MCF 10A (cell line): ENCODE measurements at places on chromosomes 4 and X. TPM values are rescaled to one million over a fixed set of nuclear protein-coding genes. Genes with fewer than 3 reads are reported as not detected.
A peak's percentile ranks its signal among the peaks of the same experiment; 100 is the strongest.

DNA sequence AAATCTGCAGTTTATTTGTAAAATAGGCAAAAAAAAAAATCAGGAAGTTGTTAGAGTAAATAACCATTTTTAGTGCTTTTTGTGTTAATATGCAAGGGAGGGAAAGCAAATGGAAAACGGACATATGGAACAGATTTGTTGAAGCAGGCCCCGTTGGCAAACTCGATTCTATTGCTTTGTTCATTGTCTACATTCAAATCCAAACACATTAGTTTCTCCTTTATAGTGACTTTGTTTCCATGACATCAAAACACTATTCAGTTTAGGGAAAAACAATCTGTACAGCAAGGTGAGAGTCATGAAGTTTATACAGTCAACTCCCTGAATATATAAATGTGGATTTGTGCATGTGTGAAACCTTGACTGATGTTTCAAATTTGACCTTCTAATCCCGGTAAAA, 142.2 kb downstream of the FAM47A start:
- no peak for DNase-seq

Gene ZNF732
- 0.47 and 0.88 TPM in 2 replicates for total RNA-seq

GRCh38 chr4:47213106-47213505, 181.7 kb downstream of the GABRB1 start:
- no peak for DNase-seq

GRCh38 chr4:184514121-184514988, 40.0 kb upstream of the IRF2 start:
- DNase-seq = peak; percentile 53

- no peak for DNase-seq
These were observed 64.0 kb upstream of the ACSL1 start for GRCh38 chr4:184889666-184890335.
